ENCODE measurements at places on chromosomes 3 and 15. TPM values are rescaled to one million over a fixed set of nuclear protein-coding genes. Genes with fewer than 3 reads are reported as not detected.

DNA sequence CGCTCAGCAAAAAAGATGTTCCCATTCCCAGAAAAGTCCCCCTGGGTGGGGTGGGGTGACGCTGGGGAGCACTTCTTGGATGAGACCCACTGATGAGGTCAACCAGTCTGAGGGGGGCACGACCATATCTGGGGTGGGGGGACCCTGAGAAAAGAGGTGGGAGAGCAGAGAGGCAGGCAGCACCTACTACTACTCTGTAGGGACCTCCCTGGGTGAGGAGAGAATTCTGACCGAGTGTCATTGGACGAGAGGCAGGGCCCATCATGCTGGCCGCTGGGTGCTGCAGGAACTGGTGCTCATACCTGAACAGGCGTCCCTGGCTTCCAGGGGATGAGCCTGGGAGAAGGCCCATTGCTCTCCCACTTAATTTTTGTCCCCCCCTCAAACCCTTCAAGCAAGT, 158.8 kb downstream of the KLF13 start:
- peaks cover 12% of the 10 kb centered on the region for H3K27me3 ChIP-seq
- H3K4me3 ChIP-seq, result no peak overlapping the region
- no peak overlapping the region for H3K27ac ChIP-seq
- H3K36me3 ChIP-seq, result no peaks in the 10 kb centered on the region
- DNase-seq, result no peak
- peaks cover 3% of the 10 kb centered on the region for H3K4me1 ChIP-seq

DNA sequence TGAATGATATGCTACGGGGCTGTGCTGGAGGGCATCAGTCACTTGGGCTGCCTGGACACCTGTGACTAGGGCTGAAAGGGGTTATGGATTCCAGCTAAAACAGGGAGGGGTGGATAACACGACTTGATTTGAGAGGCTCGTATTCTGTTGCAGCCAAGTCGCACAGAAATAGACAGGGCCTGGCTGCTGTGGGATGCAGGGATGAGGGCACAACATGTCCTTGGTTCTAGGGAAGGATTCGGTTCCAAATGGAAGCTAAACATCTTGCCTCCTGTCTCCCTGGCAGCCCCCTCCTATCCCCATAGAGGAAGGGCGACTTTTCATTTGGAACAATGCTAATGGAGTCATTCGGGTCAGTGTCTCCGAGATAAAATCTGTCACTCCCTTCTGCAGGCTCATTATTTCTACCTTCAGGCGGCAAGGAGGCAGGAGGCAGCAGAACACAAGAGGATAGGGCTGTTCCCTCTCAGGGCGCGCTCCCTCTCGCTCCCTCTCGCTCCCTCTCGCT, 433.8 kb upstream of the RBMS3 start:
- H3K4me1 ChIP-seq, result no peaks in the 10 kb centered on the region
- H3K27ac ChIP-seq, result no peak overlapping the region
- no peak for DNase-seq
- H3K27me3 ChIP-seq, result no peaks in the 10 kb centered on the region
- no peaks in the 10 kb centered on the region for H3K36me3 ChIP-seq

DNA sequence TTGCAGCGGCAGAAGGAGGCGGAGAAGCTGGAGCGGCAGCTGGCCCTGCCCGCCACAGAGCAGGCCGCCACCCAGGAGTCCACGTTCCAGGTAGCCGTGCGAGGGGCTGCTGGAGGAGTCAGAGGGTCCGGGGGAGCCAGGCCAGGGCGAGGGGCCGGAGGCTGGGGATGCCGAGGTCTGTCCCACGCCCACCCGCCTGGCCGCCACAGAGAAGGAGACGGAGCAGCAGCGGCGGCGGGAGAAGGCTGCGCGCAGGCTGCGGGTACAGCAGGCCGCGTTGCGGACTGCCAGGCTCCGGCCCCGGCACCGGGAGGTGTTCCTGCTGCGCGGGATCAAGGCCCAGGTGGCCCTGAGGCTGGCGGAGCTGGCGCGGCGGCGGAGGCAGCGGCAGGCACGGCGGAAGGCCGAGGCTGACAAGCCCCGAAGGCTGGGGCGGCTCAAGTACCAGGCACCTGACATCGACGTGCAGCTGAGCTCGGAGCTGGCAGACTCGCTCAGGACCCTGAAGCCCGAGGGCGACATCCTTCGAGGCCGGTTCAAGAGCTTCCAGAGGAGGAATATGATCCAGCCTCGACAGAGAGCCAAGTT, 625.0 kb downstream of the MCTP2 start:
- H3K4me3 ChIP-seq, result no peak overlapping the region
- no peaks in the 10 kb centered on the region for H3K36me3 ChIP-seq
- H3K27ac ChIP-seq, result no peak overlapping the region
- no peak for DNase-seq

- H3K36me3 ChIP-seq, result no peaks in the 10 kb centered on the region
- DNase-seq, result no peak
- H3K27me3 ChIP-seq, result no peaks in the 10 kb centered on the region
- no peak overlapping the region for H3K4me3 ChIP-seq
Observed at GRCh38 chr3:33035596-33035995, 61.4 kb downstream of the GLB1 start.

GRCh38 chr3:197782230-197782629, 8.8 kb upstream of the LRCH3 start:
- no peaks in the 10 kb centered on the region for H3K27me3 ChIP-seq
- H3K27ac ChIP-seq, result no peak overlapping the region
- H3K36me3 ChIP-seq, result no peaks in the 10 kb centered on the region
- no peaks in the 10 kb centered on the region for H3K4me1 ChIP-seq

TRIM71 gene
- not detected for total RNA-seq

DNA sequence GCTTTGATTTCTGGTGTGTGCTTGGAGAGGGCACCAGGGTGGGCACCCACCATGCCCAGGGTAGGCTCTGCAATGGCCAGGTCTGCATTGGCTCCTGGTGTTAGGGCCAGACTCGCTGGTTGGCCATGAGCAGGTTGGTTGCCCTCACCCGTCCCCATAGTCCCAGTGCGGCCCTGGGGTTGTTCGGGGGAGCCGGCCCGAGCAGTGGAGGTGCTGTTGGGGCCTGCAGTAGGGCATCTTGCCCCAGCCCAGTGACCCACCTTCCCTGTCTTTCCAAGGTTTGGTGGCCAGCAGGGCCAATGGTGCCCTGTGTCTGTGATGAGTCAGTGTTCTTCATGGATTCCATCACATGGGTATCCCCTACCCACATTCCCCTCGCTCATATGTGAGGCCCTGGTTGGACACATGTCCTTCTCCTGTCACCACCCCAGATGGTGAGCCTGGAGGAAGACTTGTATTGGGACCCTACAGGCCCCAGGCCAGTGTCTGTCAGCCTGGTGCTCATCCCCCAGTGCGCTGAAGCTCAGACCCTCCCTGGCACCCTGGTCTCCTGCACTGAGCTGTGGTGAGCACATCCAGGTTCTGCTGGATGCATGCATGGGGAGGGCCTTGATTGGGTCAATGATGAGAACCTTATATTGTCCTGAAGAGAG, 190.1 kb downstream of the UBE3A start:
- H3K4me1 ChIP-seq, result no peaks in the 10 kb centered on the region
- peak; percentile 11 for DNase-seq
- no peak overlapping the region for H3K4me3 ChIP-seq

DNA sequence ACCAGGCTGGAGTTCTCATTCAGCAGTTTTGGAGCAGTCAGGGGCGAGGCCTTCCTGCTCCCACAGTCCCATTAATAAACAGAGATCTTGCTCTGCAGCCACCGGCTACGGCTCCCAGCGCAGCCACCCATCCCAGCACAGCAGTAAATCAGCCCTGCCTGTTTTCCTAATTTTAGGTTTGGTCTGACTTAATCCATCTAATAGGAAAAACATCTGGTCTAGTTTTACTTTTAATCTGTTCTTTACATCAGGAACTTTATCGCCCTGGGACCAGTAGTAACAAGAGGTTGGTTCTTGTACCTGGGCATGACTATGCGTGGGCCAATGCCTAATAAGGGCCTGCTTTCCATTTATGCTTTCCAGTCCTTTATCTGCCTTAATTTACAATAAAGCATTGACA, 264.0 kb upstream of the DPH6 start:
- H3K27me3 ChIP-seq, result no peaks in the 10 kb centered on the region
- H3K4me3 ChIP-seq, result no peak overlapping the region
- DNase-seq, result no peak
- H3K36me3 ChIP-seq, result no peaks in the 10 kb centered on the region
- no peaks in the 10 kb centered on the region for H3K4me1 ChIP-seq

GRCh38 chr3:194082743-194083636, 53.0 kb upstream of the HES1 start:
- no peaks in the 10 kb centered on the region for H3K36me3 ChIP-seq
- H3K4me1 ChIP-seq, result no peaks in the 10 kb centered on the region
- no peak overlapping the region for H3K4me3 ChIP-seq
- DNase-seq, result no peak
- no peaks in the 10 kb centered on the region for H3K27me3 ChIP-seq
- H3K27ac ChIP-seq, result no peak overlapping the region

- H3K4me1 ChIP-seq, result no peaks in the 10 kb centered on the region
- H3K4me3 ChIP-seq, result no peak overlapping the region
- no peaks in the 10 kb centered on the region for H3K27me3 ChIP-seq
Observed at GRCh38 chr3:120622870-120623726, 27.0 kb downstream of the NDUFB4 start.

DNA sequence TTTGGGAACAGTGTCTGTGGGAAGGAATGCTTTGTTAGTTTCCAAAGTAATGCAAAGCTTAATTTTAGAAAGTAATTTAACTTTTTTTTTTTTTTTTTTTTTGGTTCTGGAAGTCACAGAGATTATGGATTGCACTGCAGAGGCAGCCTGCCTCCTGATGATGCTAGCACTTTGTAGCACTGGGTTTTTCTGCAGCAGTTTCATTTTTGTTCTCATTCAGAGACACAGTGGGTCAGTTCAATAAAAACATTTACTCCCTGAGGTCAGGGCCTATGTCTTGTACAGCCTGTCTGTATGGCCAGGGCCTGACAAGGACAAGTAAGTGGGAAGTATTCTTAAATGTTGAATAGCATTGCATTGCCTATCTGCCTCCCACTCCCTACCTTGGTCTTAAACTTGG, 39.0 kb upstream of the NDUFB4 start:
- no peaks in the 10 kb centered on the region for H3K36me3 ChIP-seq
- H3K4me1 ChIP-seq, result no peaks in the 10 kb centered on the region
- H3K27me3 ChIP-seq, result no peaks in the 10 kb centered on the region

DNA sequence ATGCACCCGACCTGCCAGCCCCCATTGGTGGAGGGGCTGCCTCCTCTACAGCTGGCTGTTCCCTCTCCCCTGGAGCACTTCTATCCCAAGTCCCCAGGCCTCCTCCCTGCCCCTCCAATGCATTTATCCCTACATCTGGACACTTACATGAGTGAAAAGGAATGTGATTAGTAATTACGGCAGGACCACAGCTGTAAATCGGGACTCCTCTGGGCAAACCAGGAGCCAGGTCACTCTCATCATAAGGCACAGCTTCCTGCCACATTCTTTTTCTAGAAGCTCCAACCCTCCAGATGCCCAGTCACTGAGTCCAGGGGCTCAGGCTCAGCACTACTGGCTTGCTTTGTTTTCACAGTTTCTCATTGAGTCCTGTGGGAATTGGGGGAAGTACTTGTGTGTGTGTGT, 54.3 kb downstream of the IL20RB start:
- H3K27ac ChIP-seq, result no peak overlapping the region
- no peaks in the 10 kb centered on the region for H3K36me3 ChIP-seq
- no peak overlapping the region for H3K4me3 ChIP-seq
- H3K27me3 ChIP-seq, result no peaks in the 10 kb centered on the region

DNA sequence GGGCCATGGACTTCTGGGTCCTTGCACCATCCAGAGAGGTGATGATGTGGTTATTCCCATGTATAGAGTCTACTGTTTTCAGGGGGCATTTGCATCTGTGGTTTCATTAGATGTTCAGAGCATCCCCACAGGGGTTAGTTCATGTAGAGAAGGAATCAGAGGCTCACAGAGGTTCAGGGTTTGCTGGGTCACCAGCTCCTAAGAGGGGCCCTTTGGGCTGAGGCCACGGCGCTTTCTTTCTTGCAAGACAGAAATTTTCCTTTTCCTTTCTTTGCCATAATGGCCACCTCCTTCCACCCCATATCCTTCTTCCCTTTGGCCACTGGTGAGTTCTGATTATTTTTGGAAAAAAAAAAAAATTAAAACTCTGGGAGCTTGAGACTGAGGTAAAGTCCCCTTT, 62.3 kb downstream of the APBA2 start:
- no peaks in the 10 kb centered on the region for H3K27me3 ChIP-seq
- no peak overlapping the region for H3K4me3 ChIP-seq
- no peaks in the 10 kb centered on the region for H3K4me1 ChIP-seq
- DNase-seq, result no peak
- H3K27ac ChIP-seq, result no peak overlapping the region
- H3K36me3 ChIP-seq, result no peaks in the 10 kb centered on the region

DNA sequence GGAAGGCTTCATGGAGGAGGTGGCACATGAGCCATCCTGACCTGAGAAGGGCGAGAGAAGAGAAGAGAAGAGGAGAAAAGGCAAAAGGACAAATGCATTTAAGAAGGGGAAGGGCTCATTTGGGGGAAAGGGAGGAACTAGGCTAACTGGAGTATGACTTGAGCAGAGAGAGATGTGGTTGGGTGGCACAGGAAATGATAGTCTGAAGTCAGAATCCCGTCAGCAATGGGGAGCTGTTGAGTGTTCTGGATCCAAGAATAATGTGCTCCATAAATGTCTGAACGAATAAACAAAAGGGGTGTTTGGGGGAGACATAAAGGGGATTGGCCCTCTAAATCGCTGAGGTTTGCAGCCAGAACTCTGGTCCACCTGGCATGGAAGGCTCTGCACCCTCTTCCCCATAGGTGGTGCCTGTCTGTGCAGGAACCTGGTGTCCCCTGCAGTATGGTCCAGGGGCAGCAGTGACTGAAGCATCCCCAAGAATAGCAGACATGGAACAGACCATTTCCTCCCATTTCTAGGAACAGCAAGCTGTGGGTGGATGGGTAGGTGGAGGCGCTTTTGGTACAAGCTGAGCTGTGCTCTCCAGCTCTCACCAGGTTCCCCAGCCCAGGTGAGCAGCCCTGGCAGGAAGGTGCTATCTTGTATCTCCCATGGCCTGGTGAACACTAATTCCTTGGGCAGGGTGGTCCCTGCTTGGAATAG, 15.2 kb downstream of the CORO2B start:
- no peak overlapping the region for H3K4me3 ChIP-seq
- H3K27ac ChIP-seq, result no peak overlapping the region
- H3K36me3 ChIP-seq, result no peaks in the 10 kb centered on the region
- H3K4me1 ChIP-seq, result no peaks in the 10 kb centered on the region
- no peaks in the 10 kb centered on the region for H3K27me3 ChIP-seq
- no peak for DNase-seq

GRCh38 chr15:75929799-75930565, 26.3 kb downstream of the FBXO22 start:
- no peak for DNase-seq
- H3K27ac ChIP-seq, result no peak overlapping the region
- H3K36me3 ChIP-seq, result peaks cover 11% of the 10 kb centered on the region
- no peak overlapping the region for H3K4me3 ChIP-seq
- no peaks in the 10 kb centered on the region for H3K27me3 ChIP-seq
- H3K4me1 ChIP-seq, result no peaks in the 10 kb centered on the region
